ENCODE measurements at places on chromosomes 4 and X.

- DNase-seq, result no peak
These were observed 62.0 kb downstream of the BCOR start for GRCh38 chrX:40035726-40036125.

DNA sequence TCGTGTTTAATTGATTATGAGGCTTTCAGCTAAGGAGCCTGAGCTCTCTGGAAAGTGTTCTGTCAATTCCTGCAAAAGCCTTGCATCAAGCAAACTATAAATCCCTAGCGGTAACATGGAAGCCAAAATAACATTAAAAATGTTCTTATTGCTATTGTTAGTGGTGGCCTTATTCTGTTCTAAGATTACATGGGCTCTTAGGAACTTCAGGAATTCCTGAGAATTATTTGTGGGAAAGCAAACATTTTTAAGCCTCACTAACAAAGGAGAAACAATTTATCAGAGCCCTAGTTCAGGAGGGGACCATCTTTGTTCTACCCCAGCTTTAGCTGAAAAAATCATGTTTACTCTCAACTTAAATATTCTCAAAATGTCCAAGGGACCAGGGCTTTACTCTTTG lies 119.6 kb downstream of the PAPSS1 start:
- peak; percentile 84 for DNase-seq

GRCh38 chr4:141658309-141658708 lies 21.9 kb downstream of the IL15 start:
- DNase-seq, result no peak

DNA sequence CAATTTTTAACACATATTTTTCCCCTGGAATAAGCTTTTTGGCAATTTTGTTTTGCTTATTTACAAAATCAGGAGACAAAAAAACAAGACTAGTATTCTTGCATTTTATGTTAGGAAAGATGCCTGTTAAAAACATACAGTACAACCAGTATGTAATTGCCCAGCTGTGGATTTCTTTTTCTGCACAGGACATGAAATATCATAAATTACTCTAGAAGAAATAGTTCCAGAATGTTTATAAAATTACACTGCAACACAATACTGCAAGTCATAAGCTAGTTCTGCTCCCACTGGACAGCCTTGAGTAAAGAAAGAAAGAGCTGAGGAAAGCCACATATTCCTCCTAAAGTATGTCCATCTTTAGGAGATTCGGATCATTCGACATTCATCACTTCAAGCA lies 133.5 kb downstream of the SCFD2 start:
- peak; percentile 69 for DNase-seq

DNA sequence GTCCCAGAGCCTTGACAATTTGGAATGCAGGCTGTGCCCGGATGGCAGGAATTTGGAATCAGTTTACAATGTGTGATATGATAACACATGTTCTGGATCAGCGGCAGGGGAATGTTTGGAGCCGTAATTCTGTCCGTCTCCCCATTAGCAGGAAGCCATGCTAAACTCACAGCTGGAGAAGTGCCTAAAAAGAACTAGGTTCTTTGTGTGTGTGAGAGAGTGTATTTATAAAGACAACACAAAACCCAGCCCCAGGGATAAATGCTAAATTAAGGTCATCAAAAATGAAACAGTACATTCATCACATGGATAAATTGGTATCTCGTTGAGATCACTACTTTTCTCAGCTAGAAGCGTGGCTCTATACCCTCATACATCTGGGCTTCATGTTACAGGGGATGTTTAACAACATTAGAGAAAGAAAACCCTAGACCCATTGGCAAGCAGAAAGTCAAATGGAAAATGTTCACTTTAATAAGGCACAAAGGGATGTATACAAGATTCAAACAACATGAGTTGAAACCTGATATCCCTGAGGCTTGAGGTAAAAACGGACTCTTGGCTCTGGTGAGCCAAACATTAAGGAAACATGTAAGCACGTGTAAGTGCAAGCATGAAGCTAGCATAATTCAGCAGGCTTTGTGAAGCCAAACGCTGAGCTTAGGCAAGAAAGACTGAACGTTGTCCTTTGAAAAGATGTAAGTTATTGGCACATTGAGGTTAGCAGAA lies 18.0 kb upstream of the TMEM131L start:
- peak; percentile 77 for DNase-seq

- no peak for DNase-seq
These were observed 260.2 kb downstream of the IL1RAPL1 start for GRCh38 chrX:28847423-28847822.

GRCh38 chr4:13298655-13299054 lies 185.5 kb downstream of the RAB28 start:
- no peak for DNase-seq

GRCh38 chrX:133685822-133686221 lies 270.5 kb upstream of the GPC4 start:
- DNase-seq, result peak; percentile 7

DNA sequence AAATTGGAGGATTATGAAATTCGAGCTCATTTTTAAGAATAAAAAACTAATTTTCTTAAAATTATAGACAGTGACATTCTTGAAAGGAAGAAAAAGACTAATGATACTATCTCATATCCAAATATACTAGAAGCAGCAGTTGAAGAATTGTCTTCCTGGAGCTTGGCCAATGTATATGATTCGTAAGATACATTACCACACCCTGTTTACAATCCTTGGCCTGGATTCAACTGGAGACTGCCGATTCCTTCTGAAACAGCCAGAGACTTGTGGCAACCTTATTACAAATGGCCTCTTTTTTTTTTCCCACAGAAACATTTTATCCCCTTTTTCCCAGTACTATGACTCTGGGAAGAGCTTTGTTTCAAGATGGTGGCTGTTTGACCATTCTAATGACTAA lies 571.2 kb upstream of the FAT1 start:
- no peak for DNase-seq

DNA sequence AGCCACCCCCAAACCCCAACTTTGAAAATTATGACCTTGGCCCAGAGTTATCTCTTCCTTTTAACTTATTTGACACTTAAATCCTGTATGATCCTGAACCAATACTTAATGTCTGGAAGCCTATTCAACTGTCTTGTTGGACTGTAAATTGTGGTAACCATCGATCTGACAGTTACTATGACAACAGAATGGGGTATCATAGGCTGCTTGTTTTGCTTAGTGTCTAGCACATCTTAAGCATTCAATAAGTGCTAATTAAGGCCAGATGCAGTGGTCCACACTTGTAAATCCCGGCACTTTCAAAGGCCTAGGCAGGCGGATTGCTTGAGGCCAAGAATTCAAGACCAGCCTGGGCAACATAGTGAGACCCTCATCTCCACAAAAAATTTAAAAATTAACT lies 175.0 kb downstream of the APBB2 start:
- no peak for DNase-seq

- no peak for DNase-seq
These were observed 88.1 kb downstream of the NBDY start for GRCh38 chrX:56817179-56817578.

DNA sequence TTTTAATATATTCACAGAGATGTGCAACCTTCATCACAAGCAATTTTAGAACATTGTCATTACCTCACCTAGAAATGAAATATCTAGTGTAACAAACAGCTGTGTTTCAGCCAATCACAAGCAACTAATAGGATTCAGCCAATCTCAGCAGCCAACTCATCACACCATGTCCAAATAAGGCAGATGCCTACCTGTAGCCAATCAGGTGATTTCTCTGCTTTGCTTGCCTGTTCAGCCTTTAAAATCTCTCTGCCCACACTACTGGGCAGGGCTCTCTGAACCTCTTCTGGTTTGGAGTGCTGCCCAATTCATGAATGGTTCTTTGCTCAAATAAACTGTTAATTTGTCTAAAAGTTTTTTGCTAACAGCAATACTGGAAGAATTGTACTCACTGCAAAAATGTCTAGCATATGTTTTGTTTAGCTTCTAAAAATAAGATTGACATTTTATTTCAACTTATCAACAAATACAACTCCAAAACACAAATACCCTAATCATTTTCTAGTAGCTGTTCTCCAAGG lies 52.4 kb upstream of the IGFBP7 start:
- no peak for DNase-seq

GRCh38 chr4:85744950-85745349 lies 270.0 kb downstream of the ARHGAP24 start:
- no peak for DNase-seq

DNA sequence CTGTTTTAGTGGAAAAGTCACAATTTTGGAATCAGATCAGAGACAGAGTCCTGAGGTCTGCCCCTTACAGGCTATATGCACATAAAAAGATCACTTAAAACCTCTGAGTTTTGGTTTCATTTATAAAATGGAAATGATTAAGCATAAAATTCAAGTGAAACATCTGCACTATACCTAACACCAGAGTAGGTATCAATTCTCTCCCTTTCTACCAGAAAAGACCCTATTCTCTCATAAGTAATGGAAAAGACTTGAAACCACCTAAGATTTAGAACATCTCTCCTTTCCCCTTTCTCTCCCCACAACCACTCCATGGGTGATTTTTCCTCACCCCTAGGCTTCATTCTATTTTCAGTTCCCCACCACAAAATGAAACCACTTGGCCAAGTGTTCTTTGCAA lies 907 bp downstream of the LHFPL1 start:
- DNase-seq, result no peak

DNA sequence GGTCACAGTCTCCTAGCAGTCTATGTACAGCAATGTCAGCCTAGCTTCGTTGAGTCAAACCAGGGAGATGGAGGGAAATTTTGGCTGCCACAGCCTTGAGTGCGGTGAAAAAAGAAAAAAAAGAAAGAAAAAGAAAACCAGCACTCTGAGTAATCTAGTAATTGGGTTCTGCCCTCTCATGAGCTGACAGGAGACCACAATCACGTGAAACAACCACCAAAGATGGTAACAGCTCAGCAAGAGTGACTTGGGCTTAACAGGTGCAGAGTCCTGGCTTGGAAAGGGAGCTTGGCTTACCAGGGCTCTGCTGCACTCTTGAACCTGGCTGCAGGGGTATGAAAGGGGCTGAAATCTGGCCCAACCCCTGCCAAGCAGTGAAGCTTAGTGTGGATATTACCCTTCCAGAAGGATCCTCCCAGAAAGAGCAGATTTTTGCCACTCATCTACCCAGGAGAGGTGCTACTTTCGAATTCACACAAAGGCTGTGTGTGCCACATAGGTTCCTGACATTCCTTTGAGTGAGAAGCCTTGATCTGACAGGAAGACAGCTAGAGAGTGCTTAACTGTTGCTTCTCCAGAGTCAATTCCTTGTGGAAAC lies 350.3 kb downstream of the PTTG2 start:
- DNase-seq, result no peak

DNA sequence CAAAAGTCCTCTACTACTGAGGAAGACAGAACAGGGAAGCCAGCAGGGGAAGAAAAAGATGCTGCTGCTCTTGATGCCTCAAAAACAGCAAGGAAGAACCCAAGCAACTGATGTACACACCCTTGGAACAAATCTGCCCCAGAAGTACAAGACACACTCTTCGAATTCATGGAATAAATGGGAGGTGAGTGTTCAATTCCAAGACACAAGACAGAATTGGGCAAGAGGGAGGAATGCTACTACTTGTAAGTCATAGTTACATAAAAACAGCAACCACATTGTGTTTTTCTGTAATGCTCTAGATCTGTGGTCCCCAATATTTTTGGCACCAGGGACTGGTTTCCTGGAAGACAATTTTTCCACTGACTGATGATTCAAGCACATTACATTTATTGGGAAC lies 58.0 kb upstream of the H2AZ1 start:
- DNase-seq, result peak; percentile 3

- no peak for DNase-seq
These were observed 1064.0 kb upstream of the PCDH10 start for GRCh38 chr4:132085105-132085504.

DNA sequence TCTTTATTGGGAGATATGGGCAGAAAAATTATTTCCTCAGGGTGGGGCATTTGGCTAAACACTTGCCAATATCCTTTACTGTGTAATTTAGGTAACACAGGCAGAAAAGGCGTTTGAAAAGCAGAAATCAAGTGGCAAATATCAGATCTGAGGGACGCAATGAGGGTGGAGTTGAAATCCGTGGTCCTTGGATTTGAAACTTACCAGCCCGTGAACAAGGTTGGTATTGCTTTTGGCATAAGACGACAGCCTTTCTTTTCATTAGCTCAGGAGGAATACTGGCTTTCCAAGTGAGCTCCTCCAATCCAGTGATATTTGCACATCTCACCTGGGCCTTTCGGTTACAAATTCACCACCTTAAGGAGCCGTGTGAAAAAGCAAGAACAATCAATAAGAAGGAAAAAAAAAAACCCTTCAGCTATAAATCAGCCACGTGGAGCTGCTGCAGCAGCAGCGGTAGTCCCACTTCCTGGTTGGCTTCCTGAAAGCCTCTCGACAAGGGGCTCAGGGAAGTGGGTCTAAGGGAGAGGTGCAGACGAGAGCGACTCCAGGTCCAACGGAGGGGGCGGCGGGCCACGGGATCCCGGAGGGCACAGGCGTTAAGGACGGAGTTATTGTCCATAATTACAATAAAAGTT lies 734 bp upstream of the GALNT7 start:
- DNase-seq, result peak; percentile 61

- DNase-seq, result no peak
These were observed 89.7 kb downstream of the TAB3 start for GRCh38 chrX:30799327-30799726.

- DNase-seq, result no peak
These were observed 20.3 kb downstream of the QRFPR start for GRCh38 chr4:121360495-121360894.

DNA sequence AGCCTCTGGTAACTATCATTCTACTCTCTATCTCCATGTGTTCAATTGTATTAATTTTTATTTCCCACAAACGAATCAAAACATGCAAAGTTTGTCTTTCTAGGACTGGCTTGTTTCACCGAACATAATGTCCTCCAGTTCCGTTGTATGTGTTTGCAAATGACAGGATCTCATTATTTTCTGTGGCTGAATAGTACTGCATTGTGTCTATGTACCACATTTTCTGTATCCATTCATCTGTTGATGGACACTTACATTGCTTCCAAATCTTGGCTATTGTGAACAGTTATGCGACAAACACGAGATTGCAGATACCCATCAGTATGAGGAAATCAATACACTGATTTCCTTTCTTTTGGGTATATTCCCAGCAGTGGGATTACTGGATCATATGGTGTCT lies 8.4 kb upstream of the LDOC1 start:
- DNase-seq, result no peak

- no peak for DNase-seq
These were observed 836 bp upstream of the PSAPL1 start for GRCh38 chr4:7435471-7436061.

GRCh38 chrX:3963980-3964379 lies 250.5 kb upstream of the PRKX start:
- no peak for DNase-seq

DNA sequence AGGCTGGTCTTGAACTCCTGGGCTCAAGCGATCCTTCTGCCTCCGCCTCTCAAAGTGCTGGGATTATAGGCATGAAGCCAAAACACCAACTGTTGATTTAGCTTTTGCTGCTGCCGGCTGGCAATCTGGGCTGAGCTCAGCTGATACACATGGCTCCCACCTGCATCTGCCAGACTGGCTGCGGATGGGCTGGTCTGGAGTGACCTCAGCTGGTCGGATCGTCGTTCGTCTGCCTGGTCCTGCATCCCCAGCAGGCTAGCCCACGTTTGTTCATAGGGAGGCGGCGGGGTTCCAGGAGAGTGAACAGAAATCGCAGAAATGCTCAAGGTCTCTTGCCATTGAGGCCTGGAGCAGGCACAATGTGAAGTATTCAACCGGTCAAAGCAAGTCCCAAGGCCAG lies 74.4 kb upstream of the DDX3X start:
- peak; percentile 16 for DNase-seq

GRCh38 chr4:953574-953915 lies 19.8 kb downstream of the DGKQ start:
- DNase-seq, result no peak

All from muscle of leg (tissue), 16 donors.